ENCODE measurements at places on chromosomes 7 and 10.

GRCh38 chr7:73885975-73886798 lies 25.2 kb downstream of the TMEM270 start:
- DNase-seq: no peak

DNA sequence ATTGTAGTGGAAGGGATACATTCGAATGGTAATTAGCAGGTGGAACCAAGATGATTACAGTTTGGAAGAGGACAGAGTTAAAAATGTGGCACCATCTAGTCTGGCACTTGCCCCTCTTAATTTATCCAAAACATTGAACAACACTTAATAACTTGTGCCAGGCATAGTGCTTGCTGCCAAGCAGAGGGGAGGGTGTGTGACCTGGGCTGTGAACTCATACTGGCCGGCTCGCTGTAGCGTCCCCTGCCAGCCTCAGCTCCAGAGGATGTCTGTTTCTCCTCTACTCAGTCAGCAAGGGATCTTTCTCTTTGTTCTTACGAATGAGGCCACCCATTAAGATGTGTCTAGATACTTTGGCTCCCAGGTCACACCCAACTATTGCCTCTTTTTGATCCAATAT lies 179.4 kb upstream of the INHBA start:
- no peak for DNase-seq

- DNase-seq: no peak
These were observed 341.0 kb downstream of the GALNT17 start for GRCh38 chr7:71472962-71473361.

DNA sequence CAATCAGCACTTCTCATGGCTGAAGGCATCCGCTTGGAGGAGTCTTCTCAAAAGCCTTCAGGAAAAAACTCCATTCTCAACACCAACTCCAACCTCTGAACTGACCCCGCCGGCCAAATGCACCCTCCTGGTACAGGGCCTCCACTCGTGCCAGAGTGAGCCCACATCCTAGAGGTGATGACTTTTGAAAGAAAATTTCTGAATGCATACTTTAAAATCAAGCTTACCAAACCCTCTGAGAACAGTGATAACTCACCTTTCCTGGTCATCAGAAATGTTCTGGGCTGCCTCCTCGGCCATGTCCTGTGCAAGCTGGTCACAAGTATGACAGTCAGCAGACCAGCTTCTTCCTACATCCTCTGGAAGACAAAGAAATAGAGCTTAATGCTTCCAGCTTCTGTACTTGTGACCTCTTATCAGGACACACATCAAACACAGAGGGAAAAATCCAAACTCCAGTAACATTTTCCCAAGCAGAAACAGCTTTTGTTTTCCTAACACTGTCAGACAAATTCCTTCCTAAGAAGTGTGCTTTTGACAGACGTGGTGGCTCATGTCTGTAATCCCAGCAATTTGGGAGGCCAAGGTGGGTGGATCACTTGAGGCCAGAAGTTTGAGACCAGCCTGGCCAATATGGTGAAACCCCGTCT lies at the start of gene PKD1L1:
TSS of gene PKD1L1 (minus strand) at position 326 of the 650 bp plus-strand sequence. CDS start at position 300, 26 bp downstream.
- DNase-seq: no peak
